ENCODE measurements at places on chromosomes 1 and 21.

DNA sequence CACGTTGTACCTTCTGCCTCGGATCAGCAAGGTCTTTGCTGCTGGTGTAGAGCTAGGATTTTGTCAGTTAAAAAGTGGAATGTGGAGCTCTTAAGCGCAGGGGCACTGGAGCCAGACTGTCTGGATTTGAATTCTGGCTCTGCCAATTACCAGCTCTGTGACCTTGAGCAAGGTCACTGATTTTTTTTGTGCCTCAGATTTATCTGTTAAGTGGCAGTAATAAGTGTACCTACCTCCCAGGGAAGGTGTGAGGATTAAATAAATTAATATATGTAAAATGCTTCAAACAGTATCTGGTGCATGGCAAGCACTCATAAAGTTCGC lies 40.3 kb downstream of the UBE2U start:
- DNase-seq = no peak

- DNase-seq = no peak
Measured at GRCh38 chr1:38662126-38662525, 197.4 kb downstream of the RRAGC start.

- no peak for DNase-seq
Measured at GRCh38 chr1:211334986-211335385, 8.4 kb downstream of the TRAF5 start.

GRCh38 chr21:14657241-14658008 lies 111.3 kb upstream of the SAMSN1 start:
- DNase-seq = no peak

DNA sequence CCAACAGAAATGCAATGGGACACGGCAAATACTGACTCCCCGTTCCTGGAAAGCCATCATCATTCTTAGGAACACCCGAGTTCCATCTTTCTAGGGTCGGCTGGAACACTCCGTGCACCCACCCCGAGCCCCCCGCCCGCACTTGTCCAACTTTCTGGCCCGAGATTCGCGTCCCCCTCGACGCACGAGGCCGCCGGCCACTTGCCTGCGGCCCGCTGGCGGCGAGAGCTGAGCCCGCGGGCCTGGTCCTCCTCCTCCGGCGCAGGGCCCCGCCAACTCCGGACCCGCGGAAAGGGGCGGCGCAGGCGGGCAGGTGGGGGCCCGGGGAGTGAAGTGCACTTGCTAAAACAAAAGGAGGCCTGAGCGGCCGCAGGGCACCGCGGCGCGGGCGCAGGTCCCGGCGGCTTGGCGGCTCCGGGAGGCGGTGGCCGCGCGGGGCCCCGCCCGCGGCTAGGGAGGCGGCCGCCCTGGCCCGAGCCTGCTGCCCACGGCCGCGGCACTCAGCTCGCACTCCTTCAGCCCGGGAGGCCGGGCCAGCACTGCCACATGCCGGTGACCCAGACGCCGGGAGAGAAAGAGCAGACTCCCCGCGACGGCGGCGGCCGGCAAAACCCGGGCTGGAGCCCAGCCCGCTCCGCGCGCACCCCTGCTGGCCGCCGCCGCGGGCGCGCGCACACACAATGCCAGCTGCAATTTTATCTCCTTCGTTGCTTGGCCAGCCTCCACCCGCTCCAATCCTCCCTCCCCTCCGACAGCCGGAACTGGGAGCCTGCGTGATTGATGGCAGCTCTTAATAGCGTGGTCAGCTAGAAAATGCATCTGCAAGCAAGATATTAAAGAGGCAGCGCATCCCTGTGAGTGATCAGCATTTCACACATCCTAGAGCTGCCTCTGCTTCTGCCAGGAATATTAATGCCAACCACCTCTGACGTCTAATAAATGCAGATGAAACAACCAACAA lies 114.3 kb downstream of the RERE start:
- peak; percentile 26 for DNase-seq

DNA sequence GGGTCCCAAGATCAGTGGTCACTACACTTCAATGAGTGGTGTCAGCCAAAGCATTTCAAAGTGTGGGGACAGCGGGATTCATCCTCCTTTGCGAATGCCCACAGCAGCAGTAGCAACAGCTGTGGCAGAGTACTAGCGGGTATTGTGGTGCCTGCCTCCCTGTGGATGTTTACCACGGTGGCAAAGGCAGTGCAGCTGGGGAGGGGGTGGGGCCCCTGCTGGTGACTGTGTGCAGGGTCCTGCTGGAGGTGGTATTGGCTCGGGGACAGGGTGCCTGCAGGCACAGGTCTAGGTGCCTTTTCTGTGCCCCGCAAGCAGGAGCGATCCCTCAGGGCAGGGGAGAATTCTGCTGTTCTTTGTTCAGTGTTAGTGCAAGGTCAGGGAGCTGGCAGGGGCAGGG lies 415.7 kb downstream of the USP25 start:
- DNase-seq = no peak

Measured in central memory CD4-positive, alpha-beta T cell (primary cell).